ENCODE measurements at places on chromosomes 7 and 10. TPM values are rescaled to one million over a fixed set of nuclear protein-coding genes. Genes with fewer than 3 reads are reported as not detected.

Gene STRIP2
- 4.2 TPM for total RNA-seq

Gene GDF2
- not detected for total RNA-seq

Gene SPDYE16
- not detected for total RNA-seq

Gene NPTX2
- 88.5 TPM for total RNA-seq

Gene PTPN12
- 29.6 TPM for total RNA-seq

Gene OR6V1
- total RNA-seq: not detected

Gene NUB1
- total RNA-seq: 28.5 TPM

Gene NPY
- not detected for total RNA-seq

Gene GTF2IRD1
- 4.5 TPM for total RNA-seq

Gene COL28A1
- not detected for total RNA-seq

Gene CDH23
- total RNA-seq: 0.18 TPM

Gene MYOF
- 117 TPM for total RNA-seq

Gene RPA3
- total RNA-seq: 12.6 TPM

Gene DENND2A
- 2.9 TPM for total RNA-seq

Gene NUTM2D
- total RNA-seq: 1.4 TPM

Gene DPP6
- not detected for total RNA-seq

Gene CD36
- total RNA-seq: 0.18 TPM

Gene NUTM2A
- not detected for total RNA-seq

Gene GHRHR
- total RNA-seq: not detected

Gene TRIM50
- not detected for total RNA-seq

Gene TBC1D12
- total RNA-seq: 5.1 TPM

Gene SEMA3C
- 61.6 TPM for total RNA-seq

Gene BAMBI
- total RNA-seq: 64.5 TPM

Gene DKK1
- total RNA-seq: 229 TPM

Gene CDK14
- total RNA-seq: 17.7 TPM

Gene POM121L12
- not detected for total RNA-seq

Gene PILRA
- total RNA-seq: 1.1 TPM

Gene ALDH18A1
- total RNA-seq: 121 TPM

Gene NUTM2E
- total RNA-seq: not detected

Gene FMC1
- 6.3 TPM for total RNA-seq

Gene PTPN20
- total RNA-seq: not detected

Gene PLPP4
- not detected for total RNA-seq

Gene CHST15
- total RNA-seq: 17.5 TPM

Gene ZNF316
- 8.7 TPM for total RNA-seq

Gene CABCOCO1
- not detected for total RNA-seq

Gene HOXA1
- total RNA-seq: not detected

Gene LRIT1
- not detected for total RNA-seq

Gene HMX3
- not detected for total RNA-seq

Gene SPDYE9
- not detected for total RNA-seq

Gene CPEB3
- 0.65 TPM for total RNA-seq

Gene TAC1
- not detected for total RNA-seq

Gene EN2
- total RNA-seq: not detected

Gene INSYN2A
- total RNA-seq: not detected

Gene GRID2IP
- total RNA-seq: not detected

Gene CDHR3
- total RNA-seq: 1.4 TPM

Gene CC2D2B
- total RNA-seq: not detected

Gene MOGAT3
- not detected for total RNA-seq

Measured in cardiac atrium fibroblast (primary cell).